IMR-90 (cell line): ENCODE measurements at places on chromosomes 2 and 18. TPM values are rescaled to one million over a fixed set of nuclear protein-coding genes. Genes with fewer than 3 reads are reported as not detected.

DNA sequence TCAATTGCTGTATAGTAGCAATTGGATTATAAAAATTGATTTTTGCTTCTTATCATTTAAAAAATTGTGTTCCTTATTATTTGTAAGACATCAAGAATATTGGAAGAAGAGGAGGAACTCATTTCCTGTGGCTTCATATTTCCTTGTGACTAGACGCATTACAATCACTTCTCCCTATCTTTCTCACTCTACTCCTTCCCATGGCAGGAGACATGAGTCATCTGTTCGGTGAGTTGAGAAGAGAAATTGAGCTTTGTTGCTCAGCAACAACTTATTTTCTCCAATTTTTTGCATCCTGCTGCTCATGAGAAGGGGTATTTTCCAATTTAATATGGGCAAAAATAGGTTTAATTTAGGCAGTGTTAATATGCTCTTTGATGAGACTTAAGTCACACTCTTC is 1783.9 kb downstream of the SUCLG1 start:
- no peaks in the 10 kb centered on the region for H3K36me3 ChIP-seq
- no peaks in the 10 kb centered on the region for H3K27me3 ChIP-seq
- no peak for DNase-seq
- H3K4me3 ChIP-seq, result no peak overlapping the region

- no peak overlapping the region for H3K4me3 ChIP-seq
- H3K4me1 ChIP-seq, result no peaks in the 10 kb centered on the region
Observed at GRCh38 chr2:207385903-207386302, 143.9 kb upstream of the CREB1 start.

Gene EMILIN1
- 26.5 and 27.8 TPM in 2 replicates for total RNA-seq

DNA sequence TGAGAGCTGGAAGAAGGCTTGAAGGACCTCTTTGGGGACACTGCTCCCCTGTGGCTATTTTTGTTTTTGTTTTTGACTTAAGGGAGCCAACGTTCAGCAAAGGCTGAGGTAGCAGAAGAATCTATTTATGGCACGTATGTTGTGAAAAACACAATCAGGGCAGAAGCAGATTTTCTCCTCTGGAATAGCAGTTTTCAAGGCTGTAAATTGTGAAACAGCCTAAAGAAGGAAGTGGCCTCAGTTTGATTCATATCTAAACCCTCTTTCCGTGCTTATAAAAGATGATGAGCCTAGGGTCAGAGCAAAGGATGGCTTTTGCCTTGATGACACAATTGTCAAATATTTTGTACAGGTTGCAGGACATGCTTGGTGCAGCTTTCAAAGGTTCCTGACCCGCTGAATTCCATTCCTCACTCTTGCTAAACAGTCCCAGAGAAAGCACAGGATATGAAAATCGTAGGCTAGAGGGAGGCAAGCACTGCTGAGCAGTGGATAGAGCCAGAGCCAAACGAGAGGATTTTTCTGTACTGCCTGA is 106.2 kb upstream of the DLX2 start:
- DNase-seq, result peak; percentile 79
- H3K4me3 ChIP-seq, result no peak overlapping the region
- H3K36me3 ChIP-seq, result no peaks in the 10 kb centered on the region
- no peaks in the 10 kb centered on the region for H3K27me3 ChIP-seq

Gene ARHGAP25
- total RNA-seq, result 0.28 and 0.36 TPM in 2 replicates

Gene REG3A
- total RNA-seq, result not detected in 2 replicates

DNA sequence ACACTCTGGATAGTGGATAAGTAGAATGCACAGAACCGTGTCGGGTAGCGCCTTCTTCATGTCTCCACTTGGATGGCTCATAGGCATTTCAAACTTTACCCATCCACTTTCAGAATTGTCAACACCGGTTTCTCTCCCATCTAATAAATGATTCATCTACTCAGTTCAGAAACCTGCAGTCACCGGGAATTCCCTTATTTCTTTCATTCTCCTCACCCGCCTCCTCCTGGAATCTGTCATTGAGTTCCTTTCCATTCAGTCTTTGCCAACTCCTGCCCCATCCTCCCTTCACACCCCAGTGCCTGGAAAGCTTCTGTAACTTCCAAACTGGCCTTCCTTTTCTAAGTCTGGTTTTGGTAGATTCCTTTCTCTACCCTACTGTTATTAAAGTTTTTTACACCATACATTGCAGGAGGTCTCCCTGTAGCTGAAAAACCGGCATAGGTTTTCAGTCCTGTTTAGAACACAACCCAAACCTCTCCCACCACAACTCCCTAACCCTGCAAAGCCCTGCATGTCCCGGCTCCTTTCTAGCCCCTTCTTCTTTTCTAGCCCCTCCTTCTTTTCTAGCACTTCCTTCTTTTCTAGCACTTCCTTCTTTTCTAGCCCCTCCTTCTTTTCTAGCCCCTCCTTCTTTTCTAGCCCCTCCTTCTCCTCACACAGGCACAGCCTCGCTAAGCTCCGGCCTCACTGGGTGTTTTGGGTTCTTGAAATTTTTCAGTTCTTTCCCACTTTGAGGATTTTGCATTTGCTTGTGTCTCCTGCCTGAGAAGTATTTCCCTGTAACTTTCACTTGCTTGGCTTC is 133.9 kb upstream of the KLHL14 start:
- H3K27ac ChIP-seq, result no peak overlapping the region
- no peaks in the 10 kb centered on the region for H3K4me1 ChIP-seq
- H3K27me3 ChIP-seq, result no peaks in the 10 kb centered on the region
- no peak for DNase-seq
- H3K4me3 ChIP-seq, result no peak overlapping the region
- H3K36me3 ChIP-seq, result no peaks in the 10 kb centered on the region

Gene ITSN2
- total RNA-seq, result 17.2 and 23.3 TPM in 2 replicates

Gene AMMECR1L
- total RNA-seq, result 14.0 and 16.1 TPM in 2 replicates

DNA sequence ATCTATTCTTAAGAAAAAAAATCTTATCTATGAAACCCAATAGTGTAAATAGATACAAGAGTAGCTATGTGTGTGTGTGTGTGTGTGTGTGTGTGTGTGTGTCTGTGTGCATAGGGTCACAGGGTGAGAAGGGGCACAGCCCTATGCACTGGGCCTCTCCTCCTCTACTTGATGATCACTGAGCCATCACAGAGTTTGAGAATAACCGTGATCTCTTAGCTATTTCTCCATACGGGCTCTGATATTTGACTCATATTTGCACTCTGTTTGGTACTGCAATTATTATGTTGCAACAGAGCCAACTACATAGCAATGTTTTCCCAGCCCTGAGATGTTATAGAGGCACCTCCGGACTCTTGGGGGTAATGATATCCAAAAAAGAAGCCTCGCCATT is 28.8 kb upstream of the SLC40A1 start:
- no peaks in the 10 kb centered on the region for H3K27me3 ChIP-seq
- peaks cover 12% of the 10 kb centered on the region for H3K4me1 ChIP-seq
- no peak overlapping the region for H3K4me3 ChIP-seq
- no peaks in the 10 kb centered on the region for H3K36me3 ChIP-seq
- H3K27ac ChIP-seq, result peak overlapping the region; percentile 87
- peak; percentile 59 for DNase-seq

Gene PPP1R1C
- 0.28 and 0.36 TPM in 2 replicates for total RNA-seq

DNA sequence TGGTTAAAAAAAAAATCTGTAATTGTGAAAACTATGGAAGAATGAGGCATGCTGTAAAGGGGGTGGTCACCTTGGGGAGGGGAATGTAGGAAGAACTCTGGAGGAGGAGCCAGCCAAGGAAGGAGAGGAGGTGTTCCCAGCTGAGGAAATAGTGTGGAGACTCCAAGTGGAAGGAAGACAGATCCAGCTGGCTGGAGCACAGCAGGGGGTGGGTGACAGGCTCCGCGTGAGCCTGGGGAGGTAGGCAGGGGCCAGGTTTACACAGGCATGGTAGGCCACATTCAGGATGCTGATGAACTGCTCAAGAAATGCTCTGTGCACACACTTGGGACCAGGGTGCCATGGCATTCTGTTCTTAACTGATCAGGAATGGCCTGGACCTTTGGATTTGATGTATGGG is 16.8 kb downstream of the AFF3 start:
- no peak for DNase-seq
- H3K27me3 ChIP-seq, result no peaks in the 10 kb centered on the region
- H3K4me3 ChIP-seq, result no peak overlapping the region
- H3K27ac ChIP-seq, result no peak overlapping the region
- H3K4me1 ChIP-seq, result no peaks in the 10 kb centered on the region

Gene IL18RAP
- not detected in 2 replicates for total RNA-seq

GRCh38 chr2:111662039-111662770 is 221.8 kb downstream of the ANAPC1 start:
- no peaks in the 10 kb centered on the region for H3K27me3 ChIP-seq
- peaks cover 25% of the 10 kb centered on the region for H3K4me1 ChIP-seq
- H3K4me3 ChIP-seq, result no peak overlapping the region
- peak overlapping the region; percentile 8; the same call in 1 of the 2 replicates for H3K27ac ChIP-seq
- H3K36me3 ChIP-seq, result no peaks in the 10 kb centered on the region

Gene RNU2-63P
- total RNA-seq, result under 0.01 and 174 TPM in 2 replicates

- H3K4me3 ChIP-seq, result no peak overlapping the region
- no peak overlapping the region for H3K27ac ChIP-seq
- H3K36me3 ChIP-seq, result no peaks in the 10 kb centered on the region
- no peaks in the 10 kb centered on the region for H3K27me3 ChIP-seq
- no peaks in the 10 kb centered on the region for H3K4me1 ChIP-seq
Observed at GRCh38 chr18:47397671-47398319, 146.3 kb upstream of the SKOR2 start.

DNA sequence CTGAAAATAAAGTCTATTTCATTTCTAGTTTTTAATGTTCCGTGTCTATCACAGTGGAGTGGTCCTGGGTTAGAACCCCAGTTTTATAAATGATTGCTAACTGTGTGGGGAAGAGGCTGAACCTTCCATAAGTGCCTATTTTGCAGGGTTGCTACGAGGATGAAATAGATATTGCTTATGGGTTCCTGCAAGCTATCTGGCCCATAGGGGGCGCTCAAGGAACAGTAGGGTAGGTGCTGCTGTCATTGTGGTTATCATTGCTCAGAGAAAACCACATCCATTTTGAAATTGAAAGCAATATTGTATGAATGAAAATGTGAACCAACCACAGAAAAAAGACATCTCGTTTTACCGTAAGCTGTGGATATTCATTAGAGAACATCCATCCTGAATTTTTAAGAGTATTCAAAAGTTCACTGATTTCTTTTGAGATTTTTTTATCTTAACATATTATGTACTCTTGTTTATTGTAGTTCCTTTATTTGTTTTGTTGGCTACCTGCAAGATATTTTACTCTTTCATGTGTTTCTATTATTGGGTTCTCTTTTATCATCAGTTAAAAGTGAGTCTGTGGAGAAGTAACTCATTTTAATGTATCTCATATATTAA is 261.6 kb downstream of the NAPG start:
- no peak overlapping the region for H3K27ac ChIP-seq
- H3K36me3 ChIP-seq, result peaks cover 4% of the 10 kb centered on the region; the same call in 1 of the 2 replicates
- peak; percentile 80 for DNase-seq
- no peak overlapping the region for H3K4me3 ChIP-seq
- H3K27me3 ChIP-seq, result no peaks in the 10 kb centered on the region
- peaks cover 3% of the 10 kb centered on the region for H3K4me1 ChIP-seq

Gene HOXD3
- not detected in 2 replicates for total RNA-seq

Gene RAD51AP2
- not detected in 2 replicates for total RNA-seq

DNA sequence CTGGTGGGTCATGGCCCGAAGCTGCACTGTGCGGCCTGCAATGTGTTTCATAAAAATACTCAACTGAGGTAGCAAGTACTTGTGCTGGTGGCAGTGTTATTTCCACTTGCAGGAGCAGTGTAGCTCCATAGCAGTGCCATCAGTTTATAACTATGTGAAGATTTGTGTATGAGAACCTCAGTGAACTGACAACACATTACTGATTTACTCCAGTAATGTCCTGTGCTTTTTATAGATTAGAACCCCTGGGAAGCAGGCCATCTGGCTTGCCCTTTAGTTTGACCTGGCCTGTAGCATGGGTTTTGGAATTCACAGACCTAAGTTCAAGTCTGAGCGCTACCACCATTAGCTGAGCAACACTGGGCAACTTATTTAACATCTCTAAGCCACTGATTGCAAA is 99.7 kb upstream of the AQP4 start:
- H3K27me3 ChIP-seq, result no peaks in the 10 kb centered on the region
- DNase-seq, result no peak
- no peak overlapping the region for H3K27ac ChIP-seq
- no peaks in the 10 kb centered on the region for H3K4me1 ChIP-seq

GRCh38 chr2:214747992-214748391 is 61.5 kb downstream of the BARD1 start:
- H3K4me3 ChIP-seq, result no peak overlapping the region
- H3K27me3 ChIP-seq, result no peaks in the 10 kb centered on the region
- H3K4me1 ChIP-seq, result no peaks in the 10 kb centered on the region
- DNase-seq, result no peak

- peaks cover 35% of the 10 kb centered on the region for H3K4me1 ChIP-seq
- DNase-seq, result no peak
- H3K4me3 ChIP-seq, result no peak overlapping the region
Observed at GRCh38 chr18:9537677-9538076, 62.4 kb downstream of the RALBP1 start.

Gene KATNAL2
- 0.90 and 1.4 TPM in 2 replicates for total RNA-seq

- H3K4me1 ChIP-seq, result peaks cover 10% of the 10 kb centered on the region
- H3K36me3 ChIP-seq, result no peaks in the 10 kb centered on the region
- H3K27me3 ChIP-seq, result no peaks in the 10 kb centered on the region
- H3K27ac ChIP-seq, result no peak overlapping the region
- H3K4me3 ChIP-seq, result no peak overlapping the region
Observed at GRCh38 chr2:234241656-234242458, 191.4 kb downstream of the SPP2 start.

Gene CYP26B1
- not detected in 2 replicates for total RNA-seq

DNA sequence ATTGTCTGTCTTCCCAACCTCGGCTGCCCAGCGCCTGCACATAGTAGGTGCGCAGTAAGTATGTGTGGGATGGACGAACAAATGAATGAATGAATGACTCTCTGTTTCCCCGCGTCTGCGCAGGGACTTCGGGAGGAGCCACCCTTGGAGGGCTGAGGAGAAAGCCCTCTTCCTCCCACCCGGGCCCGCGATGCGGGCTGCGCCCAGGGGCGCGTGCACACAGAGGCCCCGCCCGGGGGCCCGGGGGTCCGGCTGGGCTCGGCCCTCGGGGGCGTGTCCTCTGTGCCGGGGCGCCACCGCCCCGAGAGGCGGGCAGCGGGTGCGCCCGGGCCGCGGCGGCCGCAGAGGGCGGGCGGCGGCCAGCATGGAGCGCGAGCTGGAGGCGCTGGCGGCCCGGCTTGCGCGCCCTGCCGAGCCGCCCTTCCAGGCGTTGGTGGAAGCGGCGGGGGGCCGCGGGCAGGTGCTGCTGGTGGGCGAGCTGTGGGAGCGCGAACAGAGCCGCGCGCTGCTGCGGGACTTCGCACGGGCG is at the start of gene C2orf72:
Gene C2orf72, plus strand, starts transcription at position 322 of the 529 bp plus-strand sequence. Its CDS starts 43 bp downstream, at position 365.
- no peaks in the 10 kb centered on the region for H3K36me3 ChIP-seq
- DNase-seq, result no peak
- H3K4me1 ChIP-seq, result no peaks in the 10 kb centered on the region
- H3K4me3 ChIP-seq, result peak within 1 kb of the TSS; percentile 38
- no peak within 1 kb of the TSS for H3K27ac ChIP-seq
